8988T (cell line): ENCODE measurements at places on chromosomes 3 and 15.

DNA sequence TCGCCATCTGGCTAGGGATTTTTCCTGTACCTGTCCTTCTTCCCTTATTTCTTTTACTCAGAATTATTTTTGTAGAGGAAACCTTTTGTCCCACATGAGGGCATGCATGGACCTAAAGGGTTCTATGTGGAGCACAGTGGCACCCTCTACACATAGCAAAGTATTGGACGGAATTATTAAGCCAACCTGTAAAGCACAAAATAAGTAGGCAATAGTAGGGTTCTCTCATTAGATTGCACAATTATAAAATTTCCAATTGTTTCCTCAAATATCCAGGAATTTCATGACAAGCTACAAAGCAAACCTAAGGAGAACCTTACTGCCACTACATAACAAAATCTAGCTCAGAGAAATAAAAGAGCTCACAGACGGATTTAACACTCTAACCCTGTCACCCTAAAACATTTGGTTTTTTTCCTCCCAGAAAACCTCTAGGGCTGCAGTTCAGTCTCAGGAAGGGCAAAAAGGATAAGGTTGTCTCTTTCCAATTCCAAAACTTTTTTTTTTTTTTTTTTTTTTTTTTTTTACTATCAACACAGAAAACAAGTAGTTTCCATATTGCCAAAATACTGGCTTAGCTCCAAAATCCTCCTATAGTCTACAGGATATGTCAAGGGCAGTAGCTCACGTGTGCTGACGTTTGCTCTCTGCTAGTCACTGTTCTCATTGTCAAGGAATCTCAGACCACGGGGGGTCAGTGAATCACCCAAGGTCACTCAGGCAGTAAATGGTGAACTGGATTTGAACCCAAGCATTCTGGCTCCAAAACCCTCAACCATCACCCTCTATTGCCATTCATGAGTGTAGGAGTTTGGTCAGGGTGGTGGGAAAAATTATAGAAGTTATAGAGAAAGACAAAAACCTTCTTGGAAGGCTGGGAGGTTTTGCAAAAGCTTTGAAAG lies 52.3 kb downstream of the NCEH1 start:
- DNase-seq: no peak

- DNase-seq: no peak
These were observed 759 bp downstream of the AMOTL2 start for GRCh38 chr3:134373271-134374104.

GRCh38 chr15:69143756-69144436 lies 16.5 kb upstream of the GLCE start:
- no peak for DNase-seq

- no peak for DNase-seq
These were observed 168.6 kb downstream of the SEMA6D start for GRCh38 chr15:47885920-47886319.

DNA sequence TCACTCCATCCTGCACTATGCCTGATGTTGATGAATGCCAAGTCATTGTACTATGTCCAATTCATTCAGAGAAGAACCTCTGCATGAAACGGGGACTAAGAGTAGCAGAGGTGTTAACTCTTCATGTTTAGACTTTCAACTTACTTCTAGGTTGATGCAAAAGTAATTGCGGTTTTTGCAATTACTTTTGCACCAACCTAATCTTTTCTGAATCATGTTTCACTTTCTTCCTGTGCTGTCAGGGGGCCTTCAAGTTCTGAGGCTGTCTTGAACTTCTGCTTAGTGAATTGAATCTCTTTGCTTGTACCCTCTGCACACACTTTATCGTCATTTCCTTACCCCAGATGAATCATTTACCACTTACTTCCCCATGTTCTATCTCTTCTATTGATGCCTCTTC lies 636.2 kb downstream of the NAALADL2 start:
- DNase-seq: no peak

- no peak for DNase-seq
These were observed 753.5 kb upstream of the NECTIN3 start for GRCh38 chr3:110318108-110318507.

DNA sequence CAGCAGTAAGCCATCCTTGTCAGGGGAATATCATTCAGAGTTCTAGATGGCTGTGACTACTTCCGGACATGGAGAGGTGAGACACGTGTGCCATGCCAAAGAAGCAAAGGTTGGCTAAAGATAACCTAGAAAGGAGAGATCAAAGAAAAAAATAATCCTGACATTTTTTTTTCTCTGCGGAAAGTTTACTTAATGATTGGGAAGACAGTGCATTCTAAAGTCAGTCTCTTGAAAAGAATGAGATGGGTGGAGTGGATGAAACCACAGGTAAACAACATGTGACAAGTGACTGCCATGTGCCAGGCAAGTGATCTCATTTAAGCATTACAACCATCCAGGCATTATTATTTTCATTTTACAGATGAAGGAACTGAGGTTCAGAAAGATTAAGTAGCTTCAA lies 436.6 kb downstream of the SOX2 start:
- no peak for DNase-seq

GRCh38 chr3:193831495-193832455 lies 238.8 kb downstream of the OPA1 start:
- DNase-seq: no peak

GRCh38 chr15:40314723-40315276 lies 7.1 kb upstream of the PLCB2 start:
- DNase-seq: no peak

- DNase-seq: no peak
These were observed 327.4 kb downstream of the EPHA3 start for GRCh38 chr3:89434621-89435380.

- no peak for DNase-seq
These were observed 9.8 kb downstream of the TM2D3 start for GRCh38 chr15:101642361-101642760.

GRCh38 chr15:101361418-101361817 lies 66.4 kb upstream of the SNRPA1 start:
- DNase-seq: no peak

GRCh38 chr15:38642689-38643270 lies 78.2 kb upstream of the RASGRP1 start:
- DNase-seq: no peak

DNA sequence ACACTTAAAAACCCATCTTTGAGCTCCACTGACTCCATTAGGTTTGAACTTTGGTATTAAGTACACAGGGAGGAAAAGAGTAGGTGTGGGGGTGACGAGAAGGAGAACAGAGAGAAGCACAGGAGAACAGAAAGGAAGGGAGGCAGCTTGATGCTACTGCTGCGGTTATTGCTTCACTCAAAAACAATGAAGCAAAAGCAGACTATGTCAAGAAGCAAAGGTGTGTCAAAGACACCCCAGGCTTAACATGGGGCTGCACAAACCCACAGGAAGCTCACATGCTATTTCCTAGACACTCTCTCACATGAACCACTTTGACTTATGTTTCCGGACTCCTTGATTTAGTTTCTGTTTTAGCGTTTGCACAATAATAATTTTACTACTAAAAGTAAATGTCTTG lies 961.0 kb upstream of the CFAP20DC start:
- DNase-seq: no peak

GRCh38 chr3:82080261-82080660 lies 318.8 kb upstream of the GBE1 start:
- no peak for DNase-seq

- no peak for DNase-seq
These were observed 249.3 kb downstream of the XXYLT1 start for GRCh38 chr3:195021692-195022091.

- no peak for DNase-seq
These were observed 66.6 kb upstream of the TLE3 start for GRCh38 chr15:70164156-70164900.

DNA sequence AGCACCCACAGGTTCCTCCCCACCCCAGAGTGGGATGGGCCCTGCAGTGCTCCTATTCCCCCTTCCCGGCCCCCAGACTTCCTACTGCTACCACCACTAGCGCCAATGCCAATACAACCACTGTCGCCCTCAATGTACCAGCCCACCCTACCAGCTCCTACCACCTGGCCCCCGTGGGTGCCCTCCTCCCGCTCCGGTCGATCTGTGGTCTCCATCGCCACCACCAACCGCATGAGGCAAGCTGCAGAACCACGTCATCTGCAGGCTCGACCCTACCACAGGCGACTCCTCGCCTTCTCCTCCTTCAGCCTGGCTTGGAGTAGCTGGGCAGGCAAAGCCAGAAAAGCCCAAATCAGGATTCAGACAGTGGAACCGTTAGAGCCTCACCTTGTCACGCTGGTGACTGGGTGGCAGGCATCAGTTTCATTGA lies 179.3 kb downstream of the POTEB3 start:
- no peak for DNase-seq

- DNase-seq: peak; percentile 97
These were observed 19.5 kb downstream of the TKT start for GRCh38 chr3:53236112-53236841.

- DNase-seq: no peak
These were observed 539.1 kb downstream of the SI start for GRCh38 chr3:164539215-164539614.

- DNase-seq: no peak
These were observed at the start of gene CNTN4 for GRCh38 chr3:2098398-2099027. TSS of gene CNTN4 (plus strand) at chr3:2098866.

GRCh38 chr3:189587664-189588040 lies 43.5 kb upstream of the TP63 start:
- DNase-seq: no peak

GRCh38 chr3:95476534-95476933 lies 1337.9 kb upstream of the EPHA6 start:
- DNase-seq: no peak

DNA sequence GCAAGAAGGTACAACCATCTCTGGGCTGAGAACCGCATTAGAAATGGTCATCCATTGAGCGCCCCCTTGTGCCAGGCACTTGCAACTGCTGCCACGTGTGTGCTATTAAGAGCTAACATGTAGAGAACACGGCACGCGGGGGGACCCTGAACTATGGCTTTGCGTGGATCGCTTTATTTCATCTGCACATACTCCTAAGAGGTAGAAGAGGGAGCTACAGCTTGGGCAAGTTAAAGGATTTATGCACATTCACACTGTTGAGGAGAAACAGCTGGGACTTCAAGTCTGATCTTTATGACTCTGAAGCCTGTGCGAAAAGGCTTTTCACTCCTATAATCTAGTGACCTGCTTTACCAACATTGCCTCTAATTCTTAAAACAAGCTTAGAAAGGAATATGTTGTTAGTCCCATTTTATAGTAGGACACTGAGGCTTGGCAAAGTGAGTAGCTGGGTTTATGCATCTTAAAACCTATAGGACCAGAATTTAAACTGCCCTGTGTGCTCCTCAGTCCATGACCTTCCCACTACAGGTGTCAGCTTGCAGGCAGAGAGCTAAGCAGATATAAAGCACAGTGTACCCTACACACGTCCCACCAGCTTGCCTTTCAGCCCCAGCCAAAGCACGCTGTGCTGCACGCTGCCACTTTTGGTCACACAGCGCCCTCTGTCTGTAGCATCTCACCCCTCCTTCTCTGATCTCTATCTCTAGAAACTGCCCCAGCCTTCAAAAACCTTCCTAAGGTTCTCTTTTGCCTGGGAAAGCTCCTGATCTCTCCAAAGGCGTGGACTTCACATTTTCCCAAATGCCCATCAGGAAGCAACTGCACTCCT lies 57.8 kb downstream of the STARD5 start:
- DNase-seq: peak; percentile 55

DNA sequence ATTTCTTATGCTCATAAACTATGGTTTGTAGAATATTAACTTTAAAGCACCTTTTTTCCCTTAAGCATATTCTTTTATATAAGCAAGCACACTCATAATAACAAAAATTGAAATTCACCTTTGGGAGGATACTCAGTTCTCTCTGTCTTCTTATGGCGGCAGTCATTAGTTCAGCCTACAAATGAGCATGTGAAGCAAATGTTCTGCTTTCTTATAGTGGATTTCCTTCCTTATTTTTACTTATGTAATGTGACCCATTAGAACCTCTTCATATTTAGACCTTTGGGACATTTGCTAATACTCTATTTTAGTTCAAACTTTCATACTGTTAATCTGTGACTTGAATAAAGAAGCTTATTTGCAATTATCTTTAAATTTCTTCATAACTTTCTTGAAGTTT lies at the start of gene P2RY13:
Gene P2RY13, minus strand, starts transcription at position 187 of the 400 bp plus-strand sequence. Its CDS starts 21 bp downstream, at position 166.
- no peak for DNase-seq

DNA sequence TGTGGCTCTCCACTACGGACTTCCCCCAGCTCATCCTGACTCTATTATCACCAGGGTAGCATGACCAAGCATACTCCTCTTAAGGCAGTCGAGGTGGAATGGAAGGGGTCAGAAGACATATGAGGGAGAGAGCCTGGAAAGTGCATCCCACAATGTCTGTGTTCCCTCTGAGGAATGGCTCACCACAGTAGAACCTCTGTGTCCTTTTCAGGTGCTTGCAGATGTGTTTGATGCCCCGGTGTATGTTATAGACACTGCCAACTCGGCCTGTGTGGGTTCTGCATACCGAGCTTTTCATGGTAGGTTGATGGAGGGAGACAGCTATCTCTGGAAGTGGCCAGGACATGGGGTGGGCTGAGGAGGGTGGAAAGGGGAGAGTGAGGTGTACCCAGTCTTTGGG lies 50.3 kb downstream of the XYLB start:
- no peak for DNase-seq

DNA sequence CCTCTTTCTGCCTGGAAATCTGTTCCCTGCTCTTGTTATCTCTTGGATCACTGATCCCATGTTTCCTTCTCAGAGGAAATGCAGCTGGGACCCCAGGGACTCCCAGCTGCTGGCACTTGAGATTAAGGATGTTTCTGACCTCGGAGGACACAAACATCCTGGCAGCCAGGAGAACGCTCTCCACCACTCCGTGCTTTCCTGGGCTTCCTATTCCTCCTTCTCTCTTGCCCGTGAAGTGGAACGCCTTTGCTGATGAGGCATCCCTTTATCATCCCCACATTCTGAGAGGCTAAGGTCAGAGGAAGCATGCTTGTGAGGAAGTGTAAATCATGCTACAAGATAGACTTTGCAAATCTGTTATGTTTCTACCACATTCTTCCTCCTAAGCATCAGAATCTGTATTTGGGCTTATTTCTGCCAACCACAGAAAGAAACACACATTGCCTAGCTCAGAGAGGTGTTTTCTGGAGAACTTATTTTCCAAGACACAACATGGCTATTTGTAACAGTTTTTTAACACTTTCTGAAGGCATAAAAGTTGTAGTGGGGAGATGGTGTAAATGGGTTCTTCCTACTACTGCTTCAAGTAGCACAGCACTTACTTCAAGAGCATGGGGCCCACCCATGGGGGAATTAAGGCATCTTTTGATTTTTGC lies 25.6 kb upstream of the LDHAL6B start:
- DNase-seq: no peak

DNA sequence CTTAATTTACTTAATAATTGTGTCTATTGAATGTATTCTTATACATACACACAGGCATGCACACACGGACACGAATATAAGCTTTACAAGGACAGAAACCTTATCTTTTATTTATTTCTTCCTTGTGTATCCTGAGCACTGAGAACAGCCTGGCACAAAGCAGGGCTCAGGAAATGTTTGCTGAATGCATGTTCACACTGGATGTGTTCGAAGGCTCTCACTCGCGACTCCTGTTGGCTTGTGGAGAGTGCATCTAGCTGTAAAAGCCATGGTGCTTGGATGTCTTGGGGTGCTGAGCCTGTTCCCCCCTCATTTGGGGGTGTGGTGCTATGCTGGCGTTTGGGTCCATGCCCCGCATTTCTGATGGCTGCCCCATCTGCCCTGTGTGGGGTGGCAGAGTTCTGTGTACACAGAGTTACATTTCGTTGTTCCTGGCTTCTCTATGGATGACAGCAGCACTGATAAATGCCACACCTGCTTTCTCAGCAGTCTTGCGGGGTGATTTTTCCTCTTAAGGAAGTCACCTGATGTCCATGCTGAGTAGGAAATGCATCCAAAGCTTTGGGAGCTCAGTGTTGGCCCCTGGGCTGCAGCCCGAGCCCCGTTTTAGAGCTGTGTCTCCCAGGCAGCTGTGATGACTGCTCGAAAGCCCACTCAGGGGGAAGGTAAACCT lies 148.5 kb downstream of the IGF1R start:
- DNase-seq: no peak

GRCh38 chr15:27672537-27672936 lies 426.6 kb downstream of the OCA2 start:
- DNase-seq: no peak
